Activated CD4-positive, alpha-beta memory T cell treated with anti-CD3 and anti-CD28 coated beads, Interleukin-2, amount 10 ng/mL, durations not matched to agents 7 days and 5 days (primary cell): ENCODE measurements at places on chromosomes 2 and 18.

DNA sequence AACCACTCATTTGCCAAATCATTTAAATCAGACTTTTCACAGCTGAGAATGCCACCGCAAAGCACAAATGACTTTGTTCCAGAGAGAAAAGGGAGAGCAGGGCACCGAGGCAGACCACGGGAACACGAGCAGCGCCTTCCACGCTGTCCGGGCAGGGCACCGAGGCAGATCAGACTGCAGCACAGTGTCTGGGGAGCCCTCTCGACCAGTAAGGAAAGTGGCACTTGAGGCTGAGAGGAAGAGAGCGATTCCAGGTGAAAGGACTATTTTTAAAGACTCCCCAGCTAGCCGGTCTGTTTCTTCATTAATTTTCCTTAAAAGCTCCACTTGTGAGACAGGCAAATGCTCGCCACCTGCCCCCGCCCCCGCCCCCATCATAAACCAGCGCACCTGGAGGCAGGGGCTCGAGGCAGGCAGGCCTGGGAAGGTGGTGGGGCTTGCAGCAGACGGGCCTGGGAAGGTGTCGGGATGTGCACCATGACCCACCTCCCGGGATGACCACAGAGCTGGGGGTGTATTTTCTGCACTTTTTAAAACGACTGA, 80.9 kb upstream of the CTDP1 start:
- H3K4me1 ChIP-seq = no peaks in the 10 kb centered on the region
- no peak overlapping the region for H3K4me3 ChIP-seq
- no peak overlapping the region for H3K27ac ChIP-seq
- DNase-seq = no peak

GRCh38 chr2:19669559-19669958, 232.2 kb downstream of the TTC32 start:
- H3K27me3 ChIP-seq = peaks cover 18% of the 10 kb centered on the region
- H3K4me1 ChIP-seq = no peaks in the 10 kb centered on the region
- no peak overlapping the region for H3K4me3 ChIP-seq
- DNase-seq = no peak

- DNase-seq = no peak
- H3K4me3 ChIP-seq = no peak overlapping the region
- no peak overlapping the region for H3K27ac ChIP-seq
Observed at GRCh38 chr18:64037812-64038414, 68.0 kb downstream of the SERPINB8 start.

GRCh38 chr2:163247156-163247846, 408.7 kb upstream of the KCNH7 start:
- H3K27ac ChIP-seq = no peak overlapping the region
- H3K4me1 ChIP-seq = no peaks in the 10 kb centered on the region
- no peak overlapping the region for H3K4me3 ChIP-seq
- no peak for DNase-seq

DNA sequence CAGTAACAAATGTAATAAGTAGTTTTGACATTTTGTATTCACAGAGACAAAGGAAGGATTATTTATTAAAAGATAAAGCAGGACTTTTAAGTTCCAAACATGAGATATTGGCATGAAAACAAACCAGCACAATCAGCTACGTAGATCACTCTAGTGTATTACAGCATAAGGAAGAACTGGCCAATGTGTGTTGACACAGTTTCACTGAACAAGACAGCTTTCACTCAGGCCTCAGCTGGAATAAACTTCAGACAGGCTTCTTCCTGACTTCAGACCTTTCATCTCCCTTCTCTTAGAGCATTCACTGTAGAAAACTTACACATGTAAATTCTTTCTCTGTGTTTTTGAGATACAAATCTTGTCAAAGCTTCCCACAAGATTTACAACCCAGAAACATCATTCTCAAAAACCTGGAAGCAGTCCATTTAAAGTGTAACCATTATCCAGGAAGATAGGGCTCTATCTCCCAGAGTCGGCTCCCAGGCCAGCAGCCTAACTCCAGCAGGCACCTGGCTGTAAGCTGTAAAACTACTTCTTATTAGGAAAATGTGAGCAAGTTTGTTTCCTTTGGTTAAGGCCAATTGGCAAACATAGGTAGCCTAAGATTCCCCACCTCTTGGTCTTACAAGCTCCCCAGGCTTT, 768.3 kb upstream of the CDH7 start:
- no peaks in the 10 kb centered on the region for H3K4me1 ChIP-seq
- no peak overlapping the region for H3K27ac ChIP-seq
- DNase-seq = no peak
- H3K4me3 ChIP-seq = no peak overlapping the region
- no peaks in the 10 kb centered on the region for H3K36me3 ChIP-seq

DNA sequence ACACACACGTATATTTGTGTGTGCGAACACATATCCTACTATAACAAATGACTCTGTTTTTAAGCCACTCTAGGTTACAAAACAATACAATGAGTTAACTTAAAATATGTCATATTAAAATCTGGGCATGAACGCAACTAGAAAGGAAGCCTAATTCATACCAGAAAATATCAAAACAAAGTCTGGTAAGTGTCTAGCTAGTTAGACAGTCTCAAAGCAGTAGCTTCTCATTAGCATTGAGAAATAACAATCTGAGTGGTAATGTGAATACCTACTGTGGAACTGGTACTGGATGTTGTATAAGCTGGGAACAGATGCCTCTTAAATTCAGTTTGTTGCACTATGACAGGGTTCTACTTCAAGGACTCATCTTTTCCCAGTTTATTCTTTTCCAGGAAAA, 32.5 kb upstream of the WIPF1 start:
- DNase-seq = no peak
- H3K4me1 ChIP-seq = peaks cover 68% of the 10 kb centered on the region
- H3K27me3 ChIP-seq = no peaks in the 10 kb centered on the region
- no peak overlapping the region for H3K4me3 ChIP-seq
- peak overlapping the region; percentile 93 for H3K27ac ChIP-seq

GRCh38 chr2:106107509-106108131, 86.5 kb downstream of the UXS1 start:
- DNase-seq = no peak
- H3K36me3 ChIP-seq = peaks cover 33% of the 10 kb centered on the region
- H3K4me3 ChIP-seq = no peak overlapping the region
- no peaks in the 10 kb centered on the region for H3K27me3 ChIP-seq
